Fibroblast of mammary gland (primary cell): ENCODE measurements at places on chromosomes 3 and 15.

DNA sequence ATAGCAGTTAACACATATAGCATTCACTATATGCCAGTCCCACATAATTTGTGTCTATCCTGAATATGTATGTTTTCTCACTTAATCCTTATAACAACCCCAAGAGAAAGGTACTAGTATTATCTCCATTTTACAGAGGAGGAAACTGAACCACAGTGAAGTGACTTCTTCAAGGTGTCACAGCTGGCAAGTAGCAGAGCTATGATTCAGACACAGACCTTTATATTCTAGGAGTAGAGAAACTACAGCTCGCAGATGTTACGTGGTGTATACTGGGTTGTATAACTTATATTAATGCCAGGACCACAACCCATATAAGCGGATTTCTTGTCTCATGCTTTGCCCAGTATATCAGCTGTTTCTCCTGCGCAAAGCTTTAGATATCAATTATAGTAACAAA is 29.5 kb upstream of the ICE2 start:
- no peak for DNase-seq

DNA sequence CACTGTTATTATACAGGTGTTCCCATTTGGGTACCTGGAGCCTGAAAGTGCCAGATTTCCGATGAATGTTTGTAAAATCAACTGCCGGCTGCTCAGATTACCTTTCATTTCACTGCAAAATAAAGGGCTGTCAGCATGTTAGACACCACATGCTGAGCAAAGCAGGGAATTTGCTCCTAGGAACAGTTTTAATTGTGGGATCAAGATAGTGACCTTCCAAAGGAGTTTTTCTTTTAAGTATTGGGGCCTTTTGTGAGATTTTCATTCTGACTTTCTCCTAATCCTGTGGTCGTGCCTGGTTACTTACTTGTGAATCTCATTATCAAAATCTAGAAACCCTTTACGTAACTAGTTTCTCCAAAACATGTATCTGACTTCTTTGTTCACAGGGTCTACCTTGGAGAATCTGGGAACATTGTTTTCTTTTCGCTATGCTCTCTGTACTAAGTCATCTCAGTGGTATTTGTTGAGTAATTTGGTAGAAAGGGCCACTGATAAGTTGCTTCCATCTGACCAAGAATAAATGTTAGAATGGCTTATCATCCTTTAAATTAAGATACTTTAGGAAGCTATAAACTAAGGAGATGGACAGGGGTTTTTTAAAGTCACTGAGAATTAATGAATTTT is 40.8 kb upstream of the LRTM1 start:
- DNase-seq, result peak; percentile 77

DNA sequence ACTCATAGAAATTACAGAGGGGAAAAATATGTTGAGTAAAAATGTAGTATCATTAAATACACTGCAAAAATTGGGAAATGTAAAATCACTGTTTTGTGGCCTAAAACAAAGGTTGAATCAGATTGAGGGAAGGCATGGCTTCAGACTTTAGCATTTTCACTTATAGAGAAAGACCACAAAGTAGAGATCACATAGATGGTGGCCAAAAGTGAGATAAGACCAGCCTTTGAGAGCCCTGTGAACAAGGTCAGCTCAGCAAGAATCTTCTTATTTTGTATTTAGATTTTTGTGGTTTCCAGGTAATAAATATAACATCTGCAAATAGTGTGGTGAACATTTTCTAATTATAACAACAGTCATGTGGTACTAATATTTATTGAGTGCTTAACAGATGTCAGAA is 544.8 kb upstream of the DPPA4 start:
- DNase-seq, result no peak

GRCh38 chr3:184694716-184695115 is 17.1 kb downstream of the MAGEF1 start:
- no peak for DNase-seq

- no peak for DNase-seq
Observed at GRCh38 chr3:59247402-59247841, 197.6 kb upstream of the CFAP20DC start.

GRCh38 chr3:129974833-129975704 is 549 bp downstream of the TRH start:
- DNase-seq, result no peak

DNA sequence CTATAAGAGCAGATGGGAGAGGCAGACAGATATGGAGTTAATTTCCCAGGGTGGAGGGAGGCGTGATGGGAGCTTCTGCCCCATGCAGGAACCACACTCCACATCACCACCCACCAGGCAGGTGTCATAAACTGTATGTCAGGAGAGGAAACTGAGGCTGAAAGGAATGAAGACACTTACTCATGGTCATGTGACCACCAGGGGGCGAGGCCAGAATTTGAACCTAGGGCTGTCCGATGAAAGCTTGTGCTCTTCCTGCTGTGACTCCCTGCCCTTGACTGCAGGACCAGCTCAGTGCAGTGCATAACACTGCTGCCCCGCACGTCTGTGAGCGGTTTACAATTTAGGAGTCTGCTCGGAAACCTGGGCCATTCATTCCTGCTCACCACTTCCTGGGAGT is 28.8 kb downstream of the NUP210 start:
- DNase-seq, result no peak

DNA sequence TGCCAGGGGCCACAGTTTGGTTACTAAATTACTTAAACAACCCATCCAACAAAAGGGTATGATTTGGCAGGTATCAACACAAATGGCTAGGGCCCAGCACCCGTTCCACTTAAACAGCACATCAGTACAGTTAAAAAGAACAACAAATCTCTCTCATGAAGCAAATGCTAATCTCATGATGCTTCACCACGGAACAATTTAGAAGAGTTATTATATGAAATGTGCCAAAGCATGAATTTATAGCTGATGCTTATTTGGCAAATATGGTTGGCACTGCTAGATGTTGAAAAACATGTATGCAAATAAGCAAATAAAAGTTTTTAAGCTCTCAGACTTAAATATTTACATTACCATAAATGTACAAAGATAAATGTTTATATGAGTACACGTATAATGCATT is 2.3 kb downstream of the PEAK1 start:
- DNase-seq, result peak; percentile 19

GRCh38 chr3:96548073-96548472 is 266.3 kb upstream of the EPHA6 start:
- DNase-seq, result no peak

DNA sequence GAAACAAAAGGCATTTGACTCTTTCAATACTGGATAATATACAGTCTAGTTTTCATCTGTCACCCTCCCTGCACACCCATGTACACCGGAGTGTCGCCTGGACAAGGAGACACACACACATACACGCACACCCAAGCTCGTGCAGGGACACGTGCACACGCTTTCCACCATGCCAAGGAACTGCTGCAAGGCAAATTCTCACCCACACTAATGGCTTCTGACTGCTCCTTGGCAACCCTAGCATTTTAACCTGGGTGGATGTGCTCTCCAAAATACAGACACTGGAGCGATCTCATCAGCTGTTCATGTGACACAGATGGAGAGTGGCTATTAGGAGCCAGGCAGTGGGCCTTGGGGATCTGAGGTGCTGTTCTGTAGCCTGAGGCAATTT is 61.6 kb downstream of the MEIS2 start:
- DNase-seq, result no peak

DNA sequence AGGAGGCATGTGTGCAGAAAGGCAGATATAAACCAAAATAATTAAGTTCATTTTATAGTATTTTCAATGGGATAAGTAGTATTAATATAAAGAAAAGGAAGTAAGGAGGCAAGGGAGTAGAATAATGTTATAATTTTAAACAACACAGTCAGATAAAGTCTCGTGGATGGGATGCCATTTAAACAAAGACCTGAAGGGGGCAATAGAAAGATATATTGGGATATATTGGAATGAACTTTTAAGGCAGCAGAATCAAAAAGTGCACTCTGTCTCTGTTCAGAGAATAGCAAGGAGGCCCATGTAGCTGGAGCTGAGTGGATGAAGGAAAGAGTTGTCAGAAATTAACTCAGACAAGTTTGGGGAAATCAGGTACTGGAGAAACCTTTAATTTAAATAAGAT is 158.7 kb downstream of the CGGBP1 start:
- DNase-seq, result peak; percentile 0

DNA sequence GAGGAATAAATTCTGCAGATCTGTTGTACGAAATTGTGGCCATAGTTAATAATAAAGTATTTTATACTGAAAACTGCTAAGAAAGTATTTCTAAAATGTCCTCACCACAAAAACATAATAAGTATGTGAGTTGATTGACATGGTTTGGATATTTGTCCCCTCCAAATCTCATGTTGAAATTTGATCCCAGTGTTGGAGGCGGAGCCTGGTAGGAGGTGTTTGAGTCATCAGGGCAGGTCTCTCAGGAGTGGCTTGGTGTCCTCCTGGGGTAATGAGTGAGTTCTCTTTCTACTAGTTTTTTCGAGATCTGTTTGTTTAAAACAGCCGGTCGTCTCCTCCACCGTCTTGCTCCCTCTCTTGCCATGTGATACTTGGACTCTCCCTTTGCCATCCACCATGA is 424.1 kb upstream of the KCNMB2 start:
- no peak for DNase-seq

- no peak for DNase-seq
Observed at GRCh38 chr3:23276913-23277658, 74.0 kb downstream of the UBE2E2 start.

- DNase-seq, result peak; percentile 94
Observed at GRCh38 chr3:149373235-149374125, 4.0 kb downstream of the TM4SF1 start.

- no peak for DNase-seq
Observed at GRCh38 chr3:114219741-114220140, 17.6 kb downstream of the ZNF80 start.

DNA sequence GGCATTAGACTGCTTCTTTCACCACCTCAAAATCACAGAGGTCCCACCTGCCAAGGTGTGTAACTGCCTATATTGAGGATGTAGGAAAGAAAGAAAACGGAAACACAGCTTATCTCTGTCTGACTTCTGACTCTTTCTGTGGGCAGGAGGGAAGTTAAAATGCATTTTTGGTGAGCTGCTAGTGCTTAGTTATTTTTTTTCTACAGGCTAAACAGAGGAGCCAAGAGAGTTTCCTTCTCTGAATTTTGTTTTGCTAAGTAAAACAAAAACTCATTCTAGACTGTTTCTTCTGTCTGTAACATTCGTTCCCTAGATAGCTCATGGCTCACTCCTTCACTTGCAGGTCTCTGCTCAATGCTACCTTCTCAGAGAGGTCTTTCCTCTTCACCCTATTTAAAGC is 18.8 kb upstream of the AMOTL2 start:
- DNase-seq, result no peak

DNA sequence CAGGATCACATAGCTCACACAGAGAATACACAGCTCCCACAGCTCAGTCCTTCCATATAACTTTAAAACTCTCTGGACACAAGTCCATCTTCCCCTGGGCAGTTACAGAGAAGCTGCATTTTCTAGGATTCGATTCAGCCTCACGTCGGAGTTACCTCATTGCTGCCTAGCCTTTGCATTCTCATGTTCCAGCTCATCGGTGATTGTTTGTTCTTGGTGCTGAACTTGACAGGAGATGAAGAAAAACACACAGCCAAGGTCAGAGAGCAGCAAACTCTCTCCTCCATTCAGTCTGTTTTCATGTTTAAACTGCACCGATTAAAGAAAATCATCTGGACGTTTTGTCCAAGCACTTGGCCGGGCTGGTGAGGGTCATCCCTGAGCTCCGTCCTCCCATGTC is 375.5 kb upstream of the CFAP20DC start:
- DNase-seq, result peak; percentile 95

- DNase-seq, result peak; percentile 8
Observed at GRCh38 chr3:169965562-169966427, 812 bp upstream of the SEC62 start.

DNA sequence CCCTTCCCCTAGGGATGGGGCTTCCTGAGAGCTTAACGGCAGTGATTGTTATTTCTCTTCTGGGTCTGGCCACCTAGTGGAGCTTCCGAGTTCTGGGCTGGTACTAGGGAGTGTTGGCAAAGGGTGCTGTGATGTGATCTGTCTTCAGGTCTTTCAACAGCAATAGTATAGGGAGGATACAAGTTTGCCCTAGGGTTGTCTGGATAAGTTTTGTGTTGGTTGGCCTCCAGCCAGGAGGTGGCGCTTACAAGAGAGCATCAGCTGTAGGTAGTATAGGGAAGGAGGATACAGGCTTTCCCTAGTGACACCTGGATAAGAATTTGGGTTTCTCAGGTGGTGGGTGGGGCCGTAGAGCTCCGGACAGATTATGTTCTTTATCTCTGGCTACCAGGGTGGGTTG is 19.2 kb upstream of the CPOX start:
- DNase-seq, result no peak

DNA sequence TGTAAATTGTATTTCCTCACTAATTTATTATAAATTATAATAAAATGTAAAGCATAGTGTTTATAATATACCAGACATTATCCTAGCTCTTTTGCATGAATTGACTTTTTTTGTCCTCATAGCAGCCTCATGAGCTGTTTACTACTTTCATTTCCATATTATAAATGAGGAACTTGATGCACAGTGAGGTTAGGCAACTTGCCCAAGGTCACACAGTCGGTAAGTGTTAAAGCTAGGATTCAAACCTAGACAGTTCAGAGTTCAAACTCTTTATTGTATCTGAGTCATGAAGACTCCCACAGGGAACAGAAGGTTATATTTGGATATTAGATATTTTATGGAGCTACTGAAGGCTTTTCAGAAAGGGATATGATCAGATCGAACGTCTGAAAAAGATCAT is 322.2 kb upstream of the SATB1 start:
- DNase-seq, result no peak

GRCh38 chr15:66065325-66065724 is 188.2 kb downstream of the MEGF11 start:
- no peak for DNase-seq

GRCh38 chr15:90883526-90883975 is 753 bp upstream of the FES start:
- DNase-seq, result no peak

- DNase-seq, result no peak
Observed at GRCh38 chr15:85457392-85457968, 77.1 kb downstream of the AKAP13 start.

DNA sequence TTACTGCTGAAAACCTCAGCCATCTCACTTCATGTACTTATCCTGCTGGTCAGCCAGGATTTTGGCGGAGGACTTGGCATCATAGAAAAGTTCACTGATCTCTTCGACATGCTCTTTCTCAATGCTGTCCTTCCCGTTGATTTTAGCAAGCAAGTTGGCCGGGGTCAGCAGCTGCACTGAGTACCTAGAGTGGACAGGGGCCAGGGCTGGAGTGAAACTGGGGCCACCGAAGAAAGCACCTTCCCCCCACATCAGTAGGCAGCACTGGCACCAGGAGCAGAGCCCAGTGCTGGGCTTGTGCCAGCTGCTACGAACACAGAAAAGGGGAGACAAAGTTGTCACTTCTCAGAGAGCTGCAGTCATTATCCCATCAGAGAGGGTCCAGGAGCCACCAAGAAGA is 29.0 kb downstream of the SEC61A1 start:
- no peak for DNase-seq

DNA sequence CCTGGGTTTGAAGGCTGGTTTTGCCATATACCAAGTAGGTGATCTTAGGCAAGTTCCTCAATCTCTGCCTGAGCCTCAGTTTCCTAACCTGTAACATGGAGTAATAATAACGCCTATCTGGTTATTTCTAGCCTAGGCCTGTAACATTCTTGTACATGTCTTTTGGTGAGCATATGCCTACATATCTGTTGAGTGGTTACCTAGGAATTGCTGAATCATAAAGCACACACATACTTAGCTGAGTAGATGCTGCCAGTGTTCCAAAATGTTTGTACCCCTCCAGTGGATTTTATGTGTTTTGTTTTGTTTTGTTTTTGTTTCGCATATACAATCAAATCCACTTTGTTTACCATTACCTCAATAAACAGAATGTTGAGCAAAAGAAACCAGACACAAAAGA is 17.4 kb upstream of the MFGE8 start:
- DNase-seq, result no peak

GRCh38 chr15:66838671-66839239 is 136.7 kb downstream of the SMAD6 start:
- DNase-seq, result peak; percentile 60
